H1 (cell line): ENCODE measurements at places on chromosomes 5 and 9. TPM values are rescaled to one million over a fixed set of nuclear protein-coding genes. Genes with fewer than 3 reads are reported as not detected.

- no peaks in the 10 kb centered on the region for H3K4me1 ChIP-seq
- H3K36me3 ChIP-seq, result no peaks in the 10 kb centered on the region
- no peaks in the 10 kb centered on the region for H3K27me3 ChIP-seq
- DNase-seq, result no peak
- no peak overlapping the region for H3K27ac ChIP-seq
Measured at GRCh38 chr5:58759745-58760144, 176.9 kb downstream of the RAB3C start.

NR6A1 gene
- polyA plus RNA-seq, result 77.0 and 93.2 TPM in 2 replicates

ENHO gene
- polyA plus RNA-seq, result 49.4 and 60.4 TPM in 2 replicates

IFNA13 gene
- not detected in 2 replicates for polyA plus RNA-seq
